Dermis blood vessel endothelial cell (primary cell): ENCODE measurements at places on chromosomes 16 and 17. TPM values are rescaled to one million over a fixed set of nuclear protein-coding genes. Genes with fewer than 3 reads are reported as not detected.
A peak's percentile ranks its signal among the peaks of the same experiment; 100 is the strongest.

Gene LRRC37A
- 0.60 and 1.9 TPM in 2 replicates for total RNA-seq

Gene DPEP3
- total RNA-seq: not detected in 2 replicates

Gene OR1E2
- total RNA-seq: not detected in 2 replicates

Gene PABPN1L
- total RNA-seq: not detected in 2 replicates

DNA sequence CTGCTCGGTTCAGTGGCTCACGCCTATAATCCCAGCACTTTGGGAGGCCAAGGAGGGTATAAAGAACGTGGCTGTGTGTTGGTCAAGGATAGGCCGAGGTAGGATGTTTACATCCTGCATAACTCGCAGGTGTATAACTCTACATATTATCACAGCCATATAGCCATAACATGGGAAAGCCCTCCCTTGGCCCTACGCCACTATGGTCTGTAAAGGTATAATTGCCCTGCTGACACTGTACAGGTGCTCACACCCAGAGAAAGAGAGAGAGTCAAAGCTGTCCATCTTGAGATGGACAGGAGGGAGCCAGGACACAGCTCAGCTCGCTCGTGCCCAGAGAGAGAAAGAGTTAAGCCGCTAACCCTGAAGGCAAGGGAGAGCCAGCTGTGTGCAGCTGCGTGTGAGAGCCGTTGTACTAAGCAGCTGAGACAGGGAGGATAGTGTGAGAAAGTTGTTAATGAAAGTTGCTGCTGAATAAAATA is 30.4 kb upstream of the DHX8 start:
- DNase-seq: no peak

GRCh38 chr16:79698341-79698753 is 97.8 kb upstream of the MAF start:
- no peak for DNase-seq

DNA sequence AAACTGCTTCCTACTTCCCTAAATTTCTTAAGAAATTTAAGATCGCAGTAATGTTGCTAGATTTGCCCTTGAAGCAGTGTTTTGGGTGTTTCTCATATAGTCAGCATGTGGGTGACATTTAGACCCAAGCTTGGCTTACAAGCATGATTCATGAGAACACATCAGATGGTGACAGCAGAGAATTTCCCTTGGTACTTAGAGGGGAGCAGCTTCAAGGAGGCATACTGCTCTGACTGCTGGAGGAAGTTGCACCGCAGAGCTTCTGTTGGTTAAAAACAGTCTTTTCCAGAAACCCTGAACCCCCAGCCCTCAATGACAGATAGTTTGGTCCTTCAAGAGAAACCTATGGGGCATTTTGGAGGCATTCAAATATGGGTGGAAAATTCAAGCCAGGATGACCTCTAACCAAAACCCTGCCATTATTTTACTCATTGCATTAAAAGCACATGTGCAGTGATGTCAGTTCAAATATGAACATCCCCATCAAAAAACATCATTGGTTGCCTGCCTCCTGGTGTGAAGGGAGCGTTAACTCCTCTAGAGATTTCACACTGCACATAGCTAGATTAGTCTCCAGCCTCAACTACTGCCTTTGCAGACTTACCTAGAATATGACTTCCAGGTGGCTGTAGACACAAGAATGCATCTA is 201.5 kb upstream of the CACNG5 start:
- DNase-seq: no peak

DNA sequence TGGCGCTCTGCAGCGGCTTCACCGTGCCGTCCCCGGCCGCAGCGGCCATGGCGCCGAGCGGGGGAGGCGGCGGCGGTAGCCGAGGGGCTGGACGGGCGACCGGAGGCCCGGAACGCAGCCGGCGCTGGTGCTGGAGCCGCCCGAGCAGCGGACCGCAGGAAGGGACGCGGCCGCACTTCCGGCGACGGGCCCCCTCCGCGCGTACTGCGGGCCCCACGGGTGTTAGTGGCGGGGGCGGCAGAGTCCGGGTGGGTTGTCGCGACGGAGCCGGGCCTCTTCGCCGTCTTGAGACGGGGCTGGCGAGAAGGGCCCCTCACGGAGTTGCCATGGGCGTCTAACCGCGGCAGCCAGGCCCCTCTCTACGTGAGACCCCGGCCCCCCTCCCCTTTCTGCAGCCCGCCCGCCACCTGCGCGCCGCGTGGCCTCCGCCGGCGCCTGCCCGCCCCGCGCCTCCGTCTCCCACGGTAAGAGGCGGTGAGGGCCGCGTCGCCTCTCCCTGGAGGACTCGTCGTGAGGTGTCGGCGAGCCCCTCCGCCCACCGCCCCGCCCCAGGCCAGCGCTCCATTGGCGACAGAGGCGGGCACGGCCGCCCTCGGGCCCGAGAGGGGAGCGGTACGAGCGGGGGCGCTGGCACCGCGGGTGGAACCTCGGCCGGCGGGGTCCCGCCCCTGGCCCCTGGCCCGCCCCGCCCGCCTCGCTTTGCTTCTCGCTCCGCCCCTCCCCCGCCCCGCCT is at the start of the genes VPS9D1 and ZNF276:
Gene VPS9D1, minus strand, starts transcription at position 86 of the 733 bp plus-strand sequence. Its CDS starts 37 bp downstream, at position 49.
Gene ZNF276, plus strand, starts transcription at position 725 of the 733 bp plus-strand sequence. CDS start 104 bp downstream, outside the sequence.
- DNase-seq: peak; percentile 84

GRCh38 chr17:74380086-74380958 is 13.0 kb downstream of the GPR142 start:
- DNase-seq: no peak
